ENCODE measurements at places on chromosomes 2 and 18.

- no peak for DNase-seq
Observed at GRCh38 chr2:113370478-113371091, 66.9 kb upstream of the ZNG1B start.

DNA sequence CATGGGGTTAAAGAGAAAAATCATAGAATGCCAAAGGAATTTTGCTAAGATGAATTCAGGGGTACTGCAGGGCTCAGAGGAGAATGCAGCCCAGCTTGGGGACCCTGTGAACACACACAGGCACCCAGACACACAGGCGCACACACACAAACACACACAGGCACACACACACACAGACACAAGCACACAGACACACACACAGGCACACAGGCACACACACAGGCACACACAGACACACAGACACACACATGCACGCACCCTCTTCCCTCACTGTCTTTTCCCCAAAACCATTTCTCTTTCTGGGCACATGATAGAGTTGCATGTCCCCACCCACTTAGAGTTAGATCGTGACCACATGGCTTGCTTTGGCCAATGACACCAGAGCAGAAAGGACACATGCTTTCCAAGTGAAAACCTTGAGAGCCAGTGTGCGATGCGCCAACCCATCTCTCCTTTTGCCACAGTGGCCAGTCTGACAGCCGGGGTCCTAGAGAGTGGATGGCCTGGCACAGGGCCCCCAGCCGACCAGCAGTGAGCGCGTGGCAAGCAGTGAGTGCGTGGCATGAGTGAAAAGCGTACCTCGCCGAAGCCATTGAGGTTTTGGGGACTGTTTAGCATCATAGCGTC lies 163.3 kb downstream of the KLHL29 start:
- no peak for DNase-seq

- no peak for DNase-seq
Observed at GRCh38 chr2:201642086-201642578, 1.2 kb downstream of the TMEM237 start.

DNA sequence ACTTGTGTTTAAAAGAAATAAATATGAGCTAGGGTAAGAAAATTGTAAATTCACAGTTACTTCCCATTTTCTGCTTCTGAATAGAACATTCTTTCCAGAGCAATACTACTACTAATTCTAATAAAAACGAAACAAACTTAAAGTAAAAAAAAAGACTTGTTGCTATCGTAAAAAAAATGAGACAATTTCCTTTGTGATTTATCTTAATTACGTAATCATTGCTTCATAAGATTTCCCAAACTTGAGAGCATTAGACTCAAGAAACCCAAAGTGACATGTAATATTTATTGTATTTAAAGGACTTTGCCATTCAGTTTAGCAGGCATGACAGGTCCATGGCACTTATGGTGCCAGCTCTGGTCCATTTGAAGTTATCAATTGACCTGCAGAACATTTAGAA lies 153.8 kb downstream of the AQP4 start:
- no peak for DNase-seq

DNA sequence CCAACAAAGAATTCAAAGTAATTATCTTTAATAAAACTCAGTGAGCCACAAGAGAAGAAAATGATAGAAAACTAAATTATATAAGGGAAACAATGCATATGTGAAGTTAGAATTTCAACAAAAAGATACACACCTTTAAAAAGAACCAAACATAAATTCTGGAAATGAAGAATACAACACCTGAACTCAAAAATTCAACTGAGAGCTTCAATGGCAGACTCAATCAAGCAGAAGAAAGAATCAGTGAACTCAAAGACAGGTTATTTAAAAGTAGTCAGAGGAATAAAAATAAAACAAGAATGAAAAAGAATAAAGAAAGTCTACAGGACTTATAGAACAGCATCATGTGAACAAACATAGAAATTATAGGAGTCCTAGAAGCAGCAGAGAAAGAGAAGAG lies 73.4 kb downstream of the L3MBTL4 start:
- no peak for DNase-seq

- DNase-seq = no peak
Observed at GRCh38 chr18:75250471-75250821, 39.8 kb downstream of the TSHZ1 start.

- no peak for DNase-seq
Observed at GRCh38 chr18:46042571-46043123, 29.4 kb downstream of the PSTPIP2 start.

All from C1 segment of cervical spinal cord (tissue), 14 donors.